ENCODE measurements at places on chromosomes 3 and 15.

GRCh38 chr3:195800240-195800639, 11.5 kb downstream of the MUC4 start:
- DNase-seq = no peak

DNA sequence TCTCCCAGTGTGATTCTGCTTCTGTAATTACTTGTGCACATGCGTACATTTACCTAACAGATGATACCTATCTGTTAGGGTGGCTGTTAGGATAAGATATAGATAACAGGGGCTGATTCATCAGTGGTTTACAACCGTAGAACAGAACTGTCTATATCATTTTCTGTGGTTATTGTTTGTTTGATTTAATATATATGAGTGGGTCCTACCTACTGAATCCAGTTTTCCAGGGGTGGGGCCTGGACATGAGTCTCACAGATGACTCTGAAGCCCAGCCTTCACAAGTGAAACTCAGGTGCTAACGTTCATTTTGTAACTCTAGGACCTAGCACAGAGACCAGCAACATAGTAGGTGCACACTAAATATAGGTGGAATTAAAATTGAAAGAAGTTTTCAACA, 10.4 kb upstream of the ACAP2 start:
- no peak for DNase-seq

GRCh38 chr3:33975463-33975862, 177.0 kb downstream of the PDCD6IP start:
- DNase-seq = no peak

- DNase-seq = no peak
Measured at GRCh38 chr3:5227812-5228211, 40.3 kb downstream of the EDEM1 start.

DNA sequence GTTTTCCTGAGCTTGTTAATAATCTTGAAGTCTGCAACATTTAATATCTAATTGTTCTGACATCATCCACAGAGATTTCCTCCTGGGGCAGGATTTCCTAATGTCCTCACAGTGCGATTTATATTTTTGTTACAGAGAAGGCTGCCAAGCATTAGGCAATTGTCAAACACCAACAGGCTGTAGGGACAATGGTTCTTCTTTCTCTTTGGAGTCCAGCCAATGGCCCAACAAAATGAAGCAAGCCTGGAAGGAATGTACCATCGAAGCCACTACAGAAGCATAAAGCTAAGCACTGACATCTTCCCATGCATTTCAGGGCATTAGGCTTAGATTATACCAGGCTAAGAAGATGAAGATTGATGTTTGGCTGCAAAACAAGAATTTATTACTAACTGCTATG, 173.0 kb upstream of the FRMD4B start:
- DNase-seq = no peak

DNA sequence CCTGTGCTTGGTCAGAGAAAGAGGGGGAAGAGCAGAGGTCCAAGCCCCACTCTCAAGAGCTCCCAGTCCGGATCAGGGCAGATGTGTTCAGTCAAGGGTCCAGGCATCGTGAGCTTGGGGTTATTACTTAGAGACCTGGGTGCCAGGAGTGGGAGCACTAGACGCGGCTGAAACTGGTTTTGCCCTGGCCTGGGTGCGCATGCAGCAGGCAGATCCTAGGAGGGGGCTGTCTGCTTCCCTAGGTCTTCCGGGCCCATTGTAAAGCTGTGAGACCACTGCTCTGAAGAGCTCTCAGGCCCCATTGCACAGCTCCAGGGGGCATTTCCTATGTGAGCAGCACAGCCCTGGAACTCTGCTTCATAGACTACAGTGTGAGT, 204.9 kb upstream of the LINGO1 start:
- no peak for DNase-seq
